ENCODE measurements at places on chromosomes 7 and 10.

DNA sequence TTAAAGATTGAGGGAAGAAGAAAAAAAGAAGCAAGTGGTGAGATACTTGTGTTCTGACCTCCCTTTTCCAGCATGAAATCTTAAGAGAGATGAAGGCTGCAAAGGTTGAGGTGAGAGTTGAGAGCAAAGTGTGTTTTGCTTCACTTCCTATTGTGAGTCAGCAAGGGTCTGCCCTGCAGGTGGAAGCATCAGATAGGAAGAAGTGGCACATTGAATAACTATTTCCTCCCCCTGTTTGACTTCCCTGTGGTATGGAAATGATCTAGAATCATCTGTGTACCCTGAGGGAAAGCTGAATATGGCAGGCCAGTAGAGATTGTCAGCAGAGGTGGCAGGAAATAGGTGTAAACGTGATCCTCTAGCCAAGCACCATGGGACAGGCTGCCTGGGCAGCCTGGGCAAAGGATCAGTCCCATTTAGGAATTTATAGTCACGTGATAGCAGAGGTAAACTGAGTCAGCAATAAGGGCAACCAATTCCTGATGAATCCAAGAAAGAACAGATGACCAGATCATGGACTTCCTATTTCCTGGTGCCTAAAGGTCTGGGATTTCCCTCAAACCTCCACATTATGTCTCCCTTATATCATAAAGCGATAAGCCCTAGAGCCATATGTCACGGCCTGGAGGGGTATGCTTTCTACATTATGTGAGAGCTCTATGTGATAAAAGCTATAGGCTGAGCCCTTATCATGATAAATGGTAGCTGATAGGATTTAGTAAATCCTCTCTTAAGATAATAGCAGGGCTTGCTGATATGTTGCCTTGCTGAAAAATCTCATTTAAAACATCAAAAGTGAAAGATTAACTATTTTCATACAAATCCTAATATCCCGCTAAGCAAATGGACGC lies 287.0 kb downstream of the MDFIC start:
- DNase-seq = no peak

DNA sequence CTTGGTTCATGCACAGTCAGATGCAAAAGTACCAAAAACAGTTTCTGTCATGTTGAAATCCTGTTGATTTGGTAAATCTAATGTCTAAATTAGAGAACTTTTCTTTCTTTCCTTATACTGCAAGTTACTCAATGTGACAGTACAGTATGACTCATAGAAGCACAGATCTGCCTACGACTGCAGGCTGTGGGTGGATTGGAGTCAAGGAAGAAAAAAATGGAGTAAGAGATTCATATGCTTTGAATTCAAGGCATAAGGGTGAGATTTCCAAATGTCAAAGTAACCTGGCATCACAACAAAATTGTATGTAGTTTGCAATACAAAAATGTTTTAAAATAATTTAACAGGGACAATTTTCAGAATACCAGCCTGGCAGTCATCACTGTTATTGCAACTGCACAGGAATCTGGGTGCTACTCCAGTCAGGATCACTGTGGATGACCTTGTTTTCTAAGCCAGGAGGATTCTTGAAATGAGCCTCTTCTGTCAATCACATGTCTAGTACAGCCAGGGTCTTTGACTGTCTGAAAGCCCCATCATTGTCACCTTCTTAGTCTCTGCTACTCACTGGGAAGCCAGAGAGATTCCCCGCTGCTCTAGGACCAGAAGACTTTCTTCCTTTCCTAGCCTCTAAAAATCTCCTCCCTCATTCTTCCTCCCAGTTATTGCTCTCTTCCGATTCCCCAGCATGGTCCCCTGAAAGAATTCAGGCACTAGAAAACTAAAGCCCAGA lies 83.6 kb downstream of the CD36 start:
- no peak for DNase-seq

DNA sequence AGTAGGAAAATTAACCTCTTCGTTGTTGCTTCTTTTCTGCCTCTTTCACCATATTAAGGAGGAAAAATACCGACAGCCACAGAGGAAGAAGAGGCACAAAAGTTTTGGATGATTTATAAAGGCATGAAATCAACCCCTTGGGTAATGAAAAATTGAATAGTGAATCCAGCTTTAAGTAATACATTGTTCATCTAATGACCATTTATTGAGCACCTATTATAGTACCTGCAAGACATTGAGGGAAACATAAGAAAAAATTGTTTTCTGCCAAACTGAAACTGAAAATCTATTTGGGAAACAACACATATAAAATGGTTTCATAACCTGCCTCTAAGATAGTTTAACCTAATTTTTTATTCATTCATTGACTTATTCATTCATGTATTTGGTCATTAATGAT lies 8.2 kb downstream of the ECHDC3 start:
- DNase-seq = no peak

DNA sequence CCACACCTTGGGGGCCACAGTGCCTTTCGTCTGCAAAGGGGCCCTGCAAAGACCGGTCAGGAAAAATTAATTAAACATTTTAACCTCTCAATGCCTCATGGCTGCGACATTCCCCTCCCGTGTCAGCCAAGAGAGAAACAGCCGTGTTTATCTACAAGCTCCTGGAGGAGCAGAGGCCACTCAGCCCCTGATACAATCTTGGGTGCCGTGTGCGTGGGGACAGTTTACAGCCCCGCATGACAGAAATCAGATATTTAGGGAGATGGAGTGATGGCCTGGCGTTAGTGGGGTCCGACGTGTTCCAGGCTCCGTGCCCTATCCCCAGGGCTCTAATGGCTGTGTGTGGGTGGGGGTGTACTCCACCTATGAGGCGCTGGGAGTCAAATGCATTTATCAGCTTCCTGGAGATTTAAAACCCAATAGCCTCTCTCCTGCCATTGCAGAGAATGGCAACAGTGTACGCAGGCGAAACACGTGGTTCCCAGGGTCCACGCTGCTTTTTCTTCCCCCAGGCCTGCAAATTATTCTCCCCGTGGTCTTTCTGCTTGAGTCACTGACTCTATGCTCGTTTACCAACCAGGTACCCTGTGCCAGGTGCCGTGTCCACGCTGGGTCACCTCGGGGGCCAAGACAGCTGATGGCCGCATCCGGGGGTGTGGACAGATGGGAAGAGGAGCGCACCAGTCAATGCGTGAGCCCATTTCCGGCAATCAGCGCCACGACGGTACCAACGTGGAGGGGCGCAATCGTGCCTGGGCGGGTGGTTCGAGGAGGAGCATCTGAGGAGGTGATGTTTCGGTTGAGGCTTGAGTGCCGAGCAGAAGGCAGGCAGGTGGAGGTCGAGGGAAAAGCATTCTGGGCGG lies 26.6 kb upstream of the PSMG3 start:
- no peak for DNase-seq

- no peak for DNase-seq
Measured at GRCh38 chr7:17816903-17817302, 123.4 kb downstream of the SNX13 start.

- no peak for DNase-seq
Measured at GRCh38 chr10:131570716-131571307, 259.3 kb upstream of the TCERG1L start.

- no peak for DNase-seq
Measured at GRCh38 chr7:17415955-17416354, 117.5 kb downstream of the AHR start.

GRCh38 chr7:52700349-52700748 lies 335.1 kb upstream of the POM121L12 start:
- DNase-seq = no peak

DNA sequence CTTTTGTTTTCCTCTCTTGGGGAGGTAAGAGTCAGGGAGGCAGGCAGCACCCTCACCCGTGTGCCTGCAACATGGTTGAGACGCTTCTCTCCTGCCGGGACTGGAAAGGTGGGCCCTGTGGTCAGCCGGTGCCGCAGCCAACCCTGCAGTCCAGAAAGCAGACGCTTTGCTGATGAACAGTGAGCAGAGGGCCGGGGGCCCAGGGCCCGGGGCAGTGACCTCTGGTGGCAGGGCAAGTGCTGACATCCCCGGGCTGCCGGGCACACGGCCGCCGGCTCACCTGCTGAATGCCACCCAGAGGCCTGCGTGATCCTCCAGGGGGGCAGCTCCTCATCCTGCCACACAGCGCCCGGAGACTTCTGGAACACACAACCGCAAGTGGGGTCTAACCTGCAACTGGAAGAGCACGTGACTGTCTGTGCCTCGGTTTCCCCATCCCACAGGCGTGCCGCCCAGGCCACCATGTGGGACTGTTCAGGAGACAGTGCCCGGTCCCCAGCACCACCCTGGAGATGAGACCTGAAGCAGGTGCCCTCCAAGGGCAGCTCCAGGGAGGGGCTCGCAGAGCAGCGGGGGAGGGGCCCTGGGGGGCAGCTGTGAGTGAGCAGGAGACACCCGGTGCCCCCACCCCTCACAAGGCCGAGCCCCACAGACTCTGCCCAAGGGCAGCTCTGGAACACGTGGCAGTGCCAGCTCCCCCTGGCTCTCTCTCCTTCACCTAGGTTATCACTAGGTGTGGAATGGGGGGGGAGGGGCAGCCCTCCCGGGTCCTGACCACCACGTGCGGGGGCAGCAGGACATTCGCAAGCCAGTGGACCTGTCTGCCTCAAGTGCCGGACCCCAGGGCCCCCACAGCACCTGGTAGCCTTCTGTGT lies 2.2 kb upstream of the ADGRA1 start:
- DNase-seq = no peak

- no peak for DNase-seq
Measured at GRCh38 chr7:116950889-116951351, 2.4 kb upstream of the ST7 start.

GRCh38 chr7:76020031-76020714 lies 25.8 kb upstream of the TMEM120A start:
- peak; percentile 74 for DNase-seq

- no peak for DNase-seq
Measured at GRCh38 chr10:69878038-69878437, 76.3 kb downstream of the COL13A1 start.

- DNase-seq = no peak
Measured at GRCh38 chr10:84095811-84096497, 43.4 kb upstream of the GHITM start.

DNA sequence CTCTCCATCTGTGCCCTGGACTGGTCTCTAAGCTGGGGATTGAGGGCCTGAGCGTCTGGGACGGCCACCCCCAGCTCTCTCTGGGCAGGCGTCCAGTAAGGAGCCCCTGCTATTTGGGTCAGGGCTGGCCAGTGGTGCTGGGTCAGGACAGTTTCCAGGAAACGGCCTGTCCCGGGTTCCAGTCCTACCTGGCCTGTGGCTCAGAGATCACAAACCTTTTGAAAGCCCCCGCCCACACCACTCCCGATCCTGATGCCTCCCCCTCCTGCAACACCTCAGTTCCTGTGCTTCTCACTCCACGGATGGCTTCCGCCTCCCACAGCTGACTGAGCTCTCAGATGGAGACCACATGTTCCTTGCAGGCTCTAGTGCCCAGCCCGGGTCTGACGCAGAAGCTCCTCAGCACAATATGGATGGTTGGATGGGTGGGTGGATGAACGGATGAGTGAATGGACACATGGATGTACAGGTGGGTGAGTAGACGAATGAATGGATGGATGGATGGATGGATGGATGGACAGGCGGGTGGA lies 91.7 kb upstream of the PDGFA start:
- DNase-seq = no peak

DNA sequence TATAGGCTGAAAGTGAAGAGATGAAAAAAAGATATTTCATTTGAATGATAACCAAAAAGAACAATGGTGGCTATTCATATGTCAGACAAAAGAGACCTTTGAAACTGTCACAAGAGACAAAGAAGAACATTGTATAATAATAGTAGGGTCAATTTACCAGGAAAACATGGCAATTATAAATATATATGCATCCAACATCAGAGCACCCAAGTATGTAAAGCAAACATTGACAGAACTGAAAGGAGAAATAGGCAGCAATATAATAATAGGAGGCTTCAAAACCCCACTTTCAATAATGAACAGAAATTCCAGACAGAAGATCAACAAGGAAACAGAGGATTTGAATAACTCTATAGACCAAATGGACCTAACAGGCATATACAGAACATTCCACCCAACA lies 876.2 kb downstream of the GRID1 start:
- DNase-seq = no peak

DNA sequence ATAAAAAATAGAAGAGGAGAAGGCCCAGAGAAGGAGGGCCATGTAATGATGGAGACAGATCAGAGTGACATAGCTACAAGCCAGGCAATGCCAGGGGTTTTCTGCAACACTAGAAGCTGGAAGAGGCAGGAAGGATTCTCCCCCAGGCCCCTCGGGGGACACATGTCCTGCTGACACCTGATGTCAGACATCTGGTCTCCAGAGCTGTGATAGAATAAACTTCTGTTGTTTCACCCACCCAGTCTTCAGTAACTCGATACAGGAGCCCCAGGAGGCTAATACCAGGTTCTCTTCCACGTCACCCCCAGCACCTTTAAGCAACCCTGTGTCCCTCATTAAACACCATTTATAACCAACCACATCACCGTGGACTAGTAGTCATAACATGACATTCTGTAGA lies 94.9 kb downstream of the TMEM130 start:
- no peak for DNase-seq

DNA sequence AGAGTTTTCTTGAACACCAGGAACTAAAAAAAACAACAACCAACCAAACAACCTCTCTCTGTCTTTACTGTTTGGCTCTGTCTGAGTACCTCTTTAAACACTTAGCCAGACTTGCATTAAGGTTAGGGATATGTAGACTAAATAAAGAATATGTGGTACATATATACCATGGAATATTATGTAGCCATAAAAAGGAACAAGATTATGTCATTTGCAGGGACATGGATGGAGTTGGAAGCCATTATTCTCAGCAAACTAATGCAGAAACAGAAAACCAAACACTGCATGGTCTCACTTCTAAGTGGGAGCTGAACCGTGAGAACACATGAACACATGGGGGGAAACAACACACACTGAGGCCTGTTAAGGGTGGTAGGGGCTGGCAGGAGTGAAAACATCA lies 116.0 kb upstream of the ANTXRL start:
- DNase-seq = no peak

DNA sequence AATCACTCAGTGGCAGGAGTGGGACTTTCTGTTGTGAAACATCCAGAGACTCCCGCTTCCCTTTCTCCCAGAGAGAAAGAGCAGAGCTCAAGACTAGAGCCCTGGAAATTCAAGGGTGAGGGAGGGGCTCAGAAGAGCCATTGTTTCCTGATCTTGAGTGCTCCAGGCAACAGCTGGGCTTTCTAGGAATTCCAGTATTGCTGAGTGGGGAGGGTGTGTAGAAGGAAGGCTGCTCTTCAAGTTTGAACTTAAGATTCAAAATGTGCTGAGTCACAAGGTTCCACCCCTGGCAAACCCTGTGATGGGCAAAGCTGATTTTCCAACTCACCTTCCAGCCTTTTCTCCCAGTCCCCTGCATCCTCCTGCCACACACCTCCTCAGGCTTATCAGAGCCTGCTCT lies 42.3 kb upstream of the MSRB2 start:
- no peak for DNase-seq

DNA sequence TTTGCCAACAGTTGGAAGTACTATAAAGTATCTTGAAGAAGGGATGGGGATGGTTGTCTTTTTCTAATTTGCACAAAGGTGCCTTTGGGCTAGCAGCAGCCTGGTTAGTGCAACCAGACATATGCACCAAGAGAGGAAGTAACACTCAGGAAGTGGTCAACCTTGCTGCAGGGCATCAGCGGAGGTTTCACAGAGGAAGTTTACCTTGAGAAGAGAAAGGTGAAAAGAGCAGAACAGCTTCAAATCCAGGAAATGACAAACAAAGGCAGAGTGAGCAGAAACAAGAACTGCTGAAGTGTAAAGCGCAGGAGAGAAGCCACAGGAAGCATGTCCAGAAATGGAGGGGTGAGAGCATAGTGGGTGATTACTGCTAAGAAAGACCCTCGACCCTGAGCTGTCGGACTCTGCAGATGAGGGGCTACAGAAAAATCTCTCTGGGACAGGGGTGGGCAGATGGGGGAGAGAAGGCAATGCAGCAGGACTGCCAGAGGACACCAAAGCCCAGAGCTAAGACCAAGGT lies 66.9 kb downstream of the STK17A start:
- no peak for DNase-seq

GRCh38 chr7:132065193-132065988 lies 509.0 kb upstream of the PODXL start:
- no peak for DNase-seq
